WTC11 (cell line): ENCODE measurements at places on chromosomes 5 and 9. TPM values are rescaled to one million over a fixed set of nuclear protein-coding genes. Genes with fewer than 3 reads are reported as not detected.

PCDHAC2 gene
- total RNA-seq = 6.7 to 11.3 TPM (median 7.9 TPM) in 3 replicates

ADAMTS12 gene
- 10.2 to 13.5 TPM (median 11.5 TPM) in 3 replicates for total RNA-seq

AIF1L gene
- 103 to 109 TPM (median 106 TPM) in 3 replicates for total RNA-seq

GADD45G gene
- 10.6 to 13.9 TPM (median 13.5 TPM) in 3 replicates for total RNA-seq

GGTA1 gene
- not detected in 3 replicates for total RNA-seq

C9orf50 gene
- 0.11 TPM in 1 of 3 replicates, not detected in the others for total RNA-seq

MARCHF3 gene
- total RNA-seq = 11.1 to 16.1 TPM (median 13.5 TPM) in 3 replicates

KCNMB1 gene
- 0.16 to 0.24 TPM (median 0.21 TPM) in 3 replicates for total RNA-seq

BSPRY gene
- 6.4 to 8.0 TPM (median 7.2 TPM) in 3 replicates for total RNA-seq

NXNL2 gene
- total RNA-seq = 1.9 to 2.3 TPM (median 2.2 TPM) in 3 replicates

GOLGA2 gene
- total RNA-seq = 54.7 to 66.3 TPM (median 58.8 TPM) in 3 replicates

ARHGEF39 gene
- 23.8 to 26.6 TPM (median 26.5 TPM) in 3 replicates for total RNA-seq

SPAAR gene
- total RNA-seq = 0.23 to 0.33 TPM in 2 of 3 replicates, not detected in the other
